ENCODE measurements at places on chromosomes 11 and 22.

DNA sequence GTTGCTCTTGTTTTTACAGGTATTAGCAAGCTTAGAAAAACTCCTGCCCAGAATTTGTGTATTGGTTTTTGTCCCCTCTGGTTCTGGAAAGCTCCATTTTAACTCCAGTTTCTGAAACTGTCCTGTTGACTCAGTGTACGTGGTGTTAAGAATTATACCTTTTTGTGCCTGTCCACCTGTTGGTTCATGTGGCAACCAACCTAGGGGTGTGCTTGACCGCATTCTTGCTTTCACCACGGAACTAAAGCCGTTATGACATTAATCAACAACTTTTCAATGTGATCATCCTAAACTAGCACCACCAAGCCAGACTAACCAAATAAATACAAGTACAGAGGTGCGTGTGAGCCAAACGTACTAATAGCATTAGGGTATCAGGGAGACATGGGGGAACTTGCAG lies 56.0 kb upstream of the PTH start:
- no peak for DNase-seq

GRCh38 chr11:111694851-111695250 lies 71.3 kb downstream of the PPP2R1B start:
- peak; percentile 71 for DNase-seq

- no peak for DNase-seq
Measured at GRCh38 chr11:64156235-64157011, 9.5 kb downstream of the MACROD1 start.

- DNase-seq, result no peak
Measured at GRCh38 chr11:123060277-123061000, 1.5 kb downstream of the HSPA8 start.

All from non-pigmented ciliary epithelial cell (primary cell).